Stimulated activated CD4-positive, alpha-beta T cell treated with anti-CD3 and anti-CD28 coated beads, Interleukin-4, amount 100 ng/mL, for 24 hours (primary cell): ENCODE measurements at places on chromosomes 12 and 14.

DNA sequence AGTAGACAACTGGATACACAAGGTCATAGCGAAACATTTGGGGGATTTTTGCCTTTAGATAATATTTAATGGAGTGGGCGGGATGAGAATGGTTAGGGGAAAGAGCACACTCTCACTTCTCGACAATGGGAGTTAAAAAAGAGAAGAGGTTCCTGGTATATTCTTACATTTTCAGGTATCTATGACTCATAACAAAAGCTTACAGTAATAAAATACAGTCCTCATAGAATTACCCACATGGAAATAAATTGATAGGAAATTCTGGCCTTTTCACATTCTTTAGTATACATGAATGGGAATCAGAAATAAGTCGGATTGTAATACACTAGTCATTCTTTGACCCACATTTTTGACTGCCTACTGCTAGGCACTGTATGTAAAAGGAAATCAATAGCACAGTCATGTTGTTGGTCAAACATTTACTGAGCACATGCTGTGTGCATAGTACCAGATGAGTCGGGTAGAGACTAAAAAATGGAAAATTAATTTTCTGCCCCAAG is 8.2 kb upstream of the CRADD start:
- no peak for DNase-seq

DNA sequence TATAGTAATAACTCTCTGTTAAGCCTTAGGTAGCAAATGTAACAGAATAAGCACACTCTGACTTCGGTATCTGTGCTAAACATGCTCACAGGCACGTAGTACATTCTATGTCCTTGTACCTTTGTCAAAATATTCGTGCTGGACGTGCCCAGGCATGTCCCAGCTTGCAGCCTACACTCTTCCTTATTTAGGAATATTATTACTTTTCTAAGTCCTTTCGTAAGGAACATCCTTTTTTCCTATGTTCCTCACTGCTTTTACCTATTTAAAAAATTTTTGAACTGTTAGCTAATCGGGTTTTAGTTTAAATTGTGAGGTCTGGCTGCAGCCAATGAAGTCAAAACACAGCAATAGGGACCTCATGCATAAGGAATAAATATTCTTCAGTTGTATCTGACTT is 24.1 kb upstream of the UBC start:
- no peak for DNase-seq

DNA sequence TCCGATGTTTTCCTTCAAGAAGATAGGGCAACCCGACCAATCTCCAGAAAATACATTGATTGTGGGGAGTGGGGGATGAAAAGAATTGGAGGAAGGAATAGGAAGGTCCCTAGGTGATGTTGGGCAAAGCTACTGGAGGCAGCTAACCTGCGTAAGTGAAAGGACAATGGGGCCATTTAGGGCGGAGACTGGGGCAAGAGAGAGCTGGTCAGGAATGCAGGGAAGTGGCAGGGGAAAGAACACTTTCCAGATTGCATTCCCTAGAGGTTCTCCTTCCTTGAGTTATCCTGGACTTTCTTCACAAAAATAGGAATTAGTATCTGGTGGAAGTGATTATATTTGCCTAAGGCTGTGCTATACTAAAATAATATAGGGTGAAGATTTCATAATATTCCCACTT is 151.8 kb upstream of the HMGA2 start:
- DNase-seq: no peak

- DNase-seq: no peak
Observed at GRCh38 chr14:68506021-68506644, 286.7 kb downstream of the ZFP36L1 start.

- no peak for DNase-seq
Observed at GRCh38 chr14:93862265-93862664, 64.9 kb upstream of the FAM181A start.

GRCh38 chr14:71332476-71332875 is 425.2 kb downstream of the PCNX1 start:
- no peak for DNase-seq

GRCh38 chr12:15152456-15152855 is 68.8 kb downstream of the RERG start:
- DNase-seq: no peak

GRCh38 chr12:57621497-57622292 is 10.5 kb downstream of the ARHGEF25 start:
- DNase-seq: peak; percentile 70

DNA sequence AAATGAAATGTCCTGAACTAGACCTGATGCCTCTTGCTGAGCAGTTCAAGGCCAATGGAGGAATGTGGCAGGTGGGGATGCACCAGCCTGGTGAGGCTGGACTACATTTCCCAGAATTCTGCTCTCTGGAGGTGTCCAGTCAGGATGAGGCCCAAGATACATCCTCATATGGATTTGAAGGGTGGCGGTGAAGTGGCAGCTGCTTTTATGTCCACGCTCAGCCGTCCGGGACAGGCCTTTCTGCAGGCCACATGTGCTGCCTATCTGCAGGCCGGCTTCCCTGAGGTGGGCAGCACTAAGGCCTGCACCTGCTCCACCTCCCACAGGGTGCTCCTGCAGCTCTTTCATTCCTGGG is 230.2 kb downstream of the BCL11B start:
- no peak for DNase-seq

GRCh38 chr14:51575349-51576116 is 76.2 kb upstream of the FRMD6 start:
- DNase-seq: no peak
